Suppressor macrophage treated with lipopolysaccharide for 4 hours (primary cell): ENCODE measurements at places on chromosomes 6 and 20.

DNA sequence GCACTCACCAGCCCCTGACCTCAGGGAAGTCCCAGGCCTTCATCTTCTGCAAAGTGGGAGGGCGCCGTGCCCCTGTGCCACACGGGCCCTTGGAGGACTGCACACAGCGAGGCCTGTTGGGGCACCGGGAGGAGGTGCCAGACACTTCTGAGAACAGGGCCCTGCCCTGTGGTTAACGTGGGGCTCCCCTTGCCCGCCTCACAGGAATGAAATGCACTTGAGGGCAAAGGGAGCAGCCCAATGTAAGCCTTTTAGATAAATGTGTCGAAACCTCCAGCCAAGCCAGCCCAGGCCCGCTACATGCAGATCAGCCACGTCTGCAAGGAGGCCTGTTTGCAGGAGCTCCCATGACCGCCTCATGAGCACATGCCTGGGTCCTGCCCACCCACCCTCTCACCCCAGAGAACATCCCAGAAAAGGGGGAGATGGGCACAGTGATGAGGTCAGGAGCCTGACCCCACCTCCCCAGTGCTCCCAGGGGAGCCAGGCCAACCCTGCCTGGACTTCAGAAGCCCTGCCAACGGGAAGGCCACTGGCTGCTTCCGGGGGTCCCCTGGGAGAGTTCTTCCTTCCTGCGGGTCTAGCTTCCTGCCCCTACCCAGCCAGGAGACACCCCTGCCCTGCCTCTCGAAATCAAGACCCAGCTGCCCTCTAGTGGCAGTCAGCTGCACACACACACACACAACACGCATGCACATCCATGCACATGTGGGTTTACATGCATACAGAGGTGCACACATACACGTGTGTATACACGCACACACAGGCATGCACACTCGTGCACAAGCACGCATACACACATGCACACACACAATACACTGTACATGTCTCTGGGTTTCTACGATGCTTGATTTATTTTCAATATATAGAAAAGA is 178.7 kb downstream of the TAF4 start:
- no peak for DNase-seq

DNA sequence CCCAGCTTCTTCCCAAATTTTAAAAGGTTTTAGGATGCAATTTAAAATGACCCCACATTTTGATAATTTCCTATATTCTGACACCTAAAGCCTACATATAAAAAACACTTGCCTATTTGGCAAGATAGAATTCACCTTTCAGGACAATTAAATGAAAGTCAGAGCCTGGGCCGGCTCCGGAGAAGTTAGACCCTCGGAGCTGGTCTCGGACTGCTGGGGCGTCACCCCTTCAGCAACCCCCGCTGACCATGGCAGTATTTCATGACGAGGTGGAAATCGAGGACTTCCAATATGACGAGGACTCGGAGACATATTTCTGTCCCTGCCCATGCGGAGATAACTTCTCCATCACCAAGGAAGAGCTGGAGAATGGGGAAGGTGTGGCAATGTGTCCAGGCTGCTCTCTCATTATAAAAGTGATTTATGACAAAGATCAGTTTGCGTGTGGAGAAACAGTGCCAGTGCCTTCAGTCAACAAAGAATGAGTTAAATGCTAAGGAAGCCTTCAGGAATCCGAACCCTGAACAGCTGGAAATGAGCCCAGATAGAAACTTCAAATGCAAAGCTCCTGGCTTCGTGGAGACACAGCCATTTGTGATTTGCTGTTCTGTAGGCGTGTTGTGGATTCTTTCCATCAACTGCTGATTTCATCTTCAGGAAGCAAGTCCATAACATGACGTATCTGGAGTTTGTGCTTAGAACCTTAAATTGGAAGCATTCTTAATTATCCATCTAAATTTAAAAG is 16.0 kb downstream of the TCFL5 start:
- DNase-seq, result no peak

DNA sequence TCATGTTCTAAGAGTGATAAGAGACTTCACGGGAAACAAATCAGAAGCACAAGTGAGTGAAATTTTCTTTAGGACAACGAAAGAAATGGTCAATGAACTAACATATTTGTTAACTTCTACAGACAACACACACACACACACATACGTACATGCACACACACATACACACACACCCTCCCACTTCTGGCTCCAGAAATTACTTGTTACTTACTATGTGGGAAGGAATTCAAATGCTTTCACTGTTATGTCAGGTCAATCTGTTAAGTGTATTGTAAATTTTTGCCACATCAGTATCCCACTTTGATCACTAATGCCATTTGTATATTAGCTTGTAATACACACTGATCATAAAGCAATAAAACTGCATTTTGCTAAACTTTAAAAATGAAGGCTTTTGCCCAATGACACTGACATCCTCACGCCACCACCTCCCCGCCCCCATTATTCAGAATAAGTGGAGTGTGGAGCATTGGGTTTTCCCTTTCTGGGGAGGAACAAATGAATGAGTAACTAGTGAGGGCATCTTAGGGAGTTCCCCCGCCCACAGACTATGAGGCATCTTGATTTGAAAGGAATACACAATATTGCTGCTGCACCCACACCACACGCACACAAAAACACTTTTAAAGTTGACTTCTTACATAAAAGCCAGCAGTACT is 76.2 kb downstream of the ATXN1 start:
- peak; percentile 98 for DNase-seq

- DNase-seq, result peak; percentile 49
Measured at GRCh38 chr6:57108691-57109090, 18.7 kb downstream of the ZNF451 start.

GRCh38 chr6:80211286-80211685 is 104.8 kb downstream of the BCKDHB start:
- no peak for DNase-seq

DNA sequence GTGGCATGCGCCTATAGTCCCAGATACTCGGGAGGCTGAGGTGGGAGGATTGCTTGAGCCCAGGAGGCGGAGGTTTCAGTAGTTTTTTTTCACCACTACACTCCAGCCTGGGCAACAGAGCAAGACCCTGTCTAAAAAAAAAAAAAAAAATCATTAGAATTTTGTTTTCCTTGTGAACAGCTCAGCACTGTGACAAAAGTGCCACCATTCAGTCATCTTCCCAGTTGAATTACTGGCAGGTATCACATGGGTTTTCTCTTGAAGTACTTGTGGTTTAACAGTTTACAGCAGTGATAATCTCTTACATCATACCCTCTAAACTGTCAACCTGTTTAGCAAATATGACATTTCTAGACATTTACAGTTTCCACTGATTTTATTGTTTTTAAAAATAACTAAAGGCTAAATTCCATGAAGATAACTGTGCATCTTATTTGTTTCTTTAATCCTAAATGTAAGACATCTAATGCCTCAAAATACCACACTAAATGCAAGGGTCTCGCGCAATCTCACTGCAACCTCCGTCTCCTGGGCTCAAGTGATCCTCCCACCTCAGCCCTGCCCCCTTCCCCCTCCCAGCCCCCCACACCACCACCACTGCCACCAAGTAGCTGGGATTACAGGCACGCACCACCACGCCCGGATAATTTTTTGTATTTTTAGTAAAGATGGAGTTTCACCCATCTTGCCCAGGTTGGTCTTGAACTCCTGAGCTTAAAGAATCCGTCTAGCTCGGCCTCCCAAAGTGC is 7.0 kb downstream of the TRPC4AP start:
- DNase-seq, result peak; percentile 13

DNA sequence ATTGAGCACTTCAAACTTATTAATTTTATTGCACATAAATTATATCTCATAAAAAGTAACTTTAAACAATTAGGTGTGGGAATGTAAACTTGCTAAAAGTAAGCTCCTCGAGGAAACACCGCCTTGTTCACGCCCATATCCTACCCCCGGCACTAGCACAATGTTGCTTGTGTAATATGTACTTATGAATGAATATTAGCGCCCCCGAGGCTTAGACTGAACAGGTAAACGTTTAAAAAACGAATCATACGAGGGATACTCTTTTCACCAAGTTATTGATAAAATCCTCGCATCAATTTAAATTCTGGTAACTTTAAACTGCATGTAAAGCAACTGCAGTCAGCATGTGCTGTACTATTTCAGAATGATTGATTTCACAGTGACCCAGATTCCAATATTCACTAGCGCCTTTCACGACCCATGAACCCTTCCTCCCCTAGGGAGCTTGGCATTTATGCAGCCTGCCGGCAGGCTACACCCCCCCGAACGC is 637 bp downstream of the TFB1M start:
- no peak for DNase-seq
